ENCODE measurements at places on chromosomes 12 and 14.

DNA sequence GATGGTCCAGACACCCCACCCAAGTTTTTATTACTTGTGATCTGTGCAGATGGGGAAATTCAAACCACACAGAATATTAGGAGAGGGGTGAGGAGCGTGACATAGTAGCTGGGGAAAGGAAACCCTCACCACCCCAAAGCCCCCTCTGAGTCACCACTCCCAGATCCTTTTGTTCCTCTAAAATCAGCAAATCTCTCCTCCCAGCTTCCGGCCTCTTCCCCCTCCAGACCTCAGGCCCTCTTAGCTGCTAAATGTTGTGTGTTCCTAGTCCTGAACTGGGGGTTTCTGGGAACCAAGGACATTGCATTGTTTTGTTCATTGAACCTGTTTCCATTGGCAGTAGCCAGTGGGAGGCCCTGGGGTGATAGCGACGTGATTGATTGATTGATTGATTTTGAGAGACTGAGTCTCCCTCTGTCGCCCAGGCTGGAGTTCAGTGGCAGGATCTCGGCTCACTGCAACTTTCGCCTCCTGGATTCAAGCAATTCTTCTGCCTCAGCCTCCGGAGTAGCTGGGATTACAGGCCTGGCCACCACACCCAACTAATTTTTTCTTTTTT is 5.9 kb upstream of the ORAI1 start:
- DNase-seq, result no peak

- no peak for DNase-seq
Measured at GRCh38 chr12:75939016-75939642, 92.4 kb downstream of the PHLDA1 start.

- no peak for DNase-seq
Measured at GRCh38 chr14:54207075-54207474, 189.7 kb upstream of the CDKN3 start.

GRCh38 chr14:37593511-37594237 is 1.4 kb downstream of the FOXA1 start:
- DNase-seq, result no peak

GRCh38 chr14:53217316-53217994 is 64.3 kb upstream of the DDHD1 start:
- DNase-seq, result peak; percentile 70

DNA sequence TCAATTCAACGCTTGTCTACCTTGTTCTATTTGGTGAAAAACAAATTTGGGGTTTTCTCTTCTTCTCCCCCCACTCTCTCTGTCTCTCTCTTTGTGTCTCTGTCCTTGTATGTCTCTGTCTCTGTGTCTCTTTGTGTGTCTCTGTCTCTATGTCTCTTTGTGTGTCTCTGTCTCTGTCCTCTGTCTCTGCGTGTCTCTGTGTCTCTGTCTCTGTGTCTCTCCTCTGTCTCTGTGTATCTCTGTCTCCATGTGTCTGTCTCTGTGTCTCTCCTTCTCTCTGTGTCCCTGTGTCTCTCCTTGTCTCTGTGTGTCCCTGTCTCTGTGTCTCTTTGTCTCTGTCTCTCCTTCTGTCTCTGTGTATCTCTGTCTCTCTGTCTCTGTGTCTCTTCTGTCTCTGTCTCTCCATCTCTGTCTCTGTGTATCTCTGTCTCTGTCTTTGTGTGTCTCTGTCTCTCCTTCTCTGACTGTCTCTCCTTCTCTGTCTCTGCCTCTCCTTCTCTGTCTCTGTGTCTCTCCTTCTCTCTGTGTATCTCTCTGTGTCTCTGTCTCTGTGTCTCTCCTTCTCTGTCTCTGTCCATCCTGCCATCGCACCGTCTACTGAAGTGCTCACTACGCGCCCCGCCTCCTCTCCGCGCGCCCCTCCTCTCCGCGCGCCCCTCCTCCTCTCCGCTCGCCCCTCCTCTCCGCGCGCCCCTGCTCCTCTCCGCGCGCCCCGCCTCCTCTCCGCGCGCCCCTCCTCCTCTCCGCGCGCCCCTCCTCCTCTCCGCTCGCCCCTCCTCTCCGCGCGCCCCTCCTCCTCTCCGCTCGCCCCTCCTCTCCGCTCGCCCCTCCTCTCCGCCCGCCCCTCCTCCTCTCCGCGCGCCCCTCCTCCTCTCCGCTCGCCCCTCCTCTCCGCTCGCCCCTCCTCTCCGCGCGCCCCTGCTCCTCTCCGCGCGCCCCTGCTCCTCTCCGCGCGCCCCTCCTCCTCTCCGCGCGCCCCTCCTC is 12.8 kb downstream of the LRCOL1 start:
- no peak for DNase-seq

DNA sequence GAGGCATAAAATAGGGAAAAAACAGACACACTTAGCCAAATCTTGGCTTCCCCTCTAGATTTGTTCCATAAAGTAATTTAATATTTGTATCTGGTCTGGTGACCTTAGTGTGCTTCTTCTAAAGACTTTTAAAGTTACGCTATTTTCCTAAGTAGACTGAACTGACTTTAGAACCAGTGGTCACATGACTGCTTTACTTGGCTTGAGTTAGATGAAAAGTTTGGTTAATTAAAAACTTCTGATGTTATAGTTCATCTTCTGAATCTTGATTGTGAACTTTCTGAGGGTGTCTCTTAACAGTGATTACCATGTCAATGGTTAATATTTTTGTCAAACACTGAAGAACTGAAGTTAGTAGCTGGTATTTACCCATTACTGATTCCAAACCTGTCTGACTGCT is 2.6 kb downstream of the BBS10 start:
- no peak for DNase-seq

GRCh38 chr14:50970886-50971781 is 26.9 kb upstream of the PYGL start:
- DNase-seq, result no peak

DNA sequence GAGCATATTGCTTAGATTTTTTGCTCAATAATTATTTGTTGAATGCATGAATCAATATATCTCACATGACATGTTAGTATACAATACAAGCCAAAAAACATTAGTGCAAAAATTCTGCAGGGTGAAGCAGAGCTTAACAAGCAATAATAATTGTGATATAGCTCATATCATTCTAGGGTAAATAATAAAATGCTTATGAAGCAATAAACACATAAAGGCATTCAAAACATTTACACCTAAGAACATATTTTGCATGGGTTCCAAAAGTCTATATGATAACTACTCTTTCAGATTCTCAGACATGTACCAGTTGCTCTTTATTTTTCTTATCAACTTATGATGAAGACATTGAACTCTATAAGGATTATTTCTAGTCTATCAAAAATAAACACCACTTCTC is 886.2 kb downstream of the TRHDE start:
- DNase-seq, result no peak

GRCh38 chr14:55381561-55381960 is 30.1 kb downstream of the ATG14 start:
- DNase-seq, result no peak

- DNase-seq, result no peak
Measured at GRCh38 chr14:92325835-92326234, 2.9 kb downstream of the SLC24A4 start.

DNA sequence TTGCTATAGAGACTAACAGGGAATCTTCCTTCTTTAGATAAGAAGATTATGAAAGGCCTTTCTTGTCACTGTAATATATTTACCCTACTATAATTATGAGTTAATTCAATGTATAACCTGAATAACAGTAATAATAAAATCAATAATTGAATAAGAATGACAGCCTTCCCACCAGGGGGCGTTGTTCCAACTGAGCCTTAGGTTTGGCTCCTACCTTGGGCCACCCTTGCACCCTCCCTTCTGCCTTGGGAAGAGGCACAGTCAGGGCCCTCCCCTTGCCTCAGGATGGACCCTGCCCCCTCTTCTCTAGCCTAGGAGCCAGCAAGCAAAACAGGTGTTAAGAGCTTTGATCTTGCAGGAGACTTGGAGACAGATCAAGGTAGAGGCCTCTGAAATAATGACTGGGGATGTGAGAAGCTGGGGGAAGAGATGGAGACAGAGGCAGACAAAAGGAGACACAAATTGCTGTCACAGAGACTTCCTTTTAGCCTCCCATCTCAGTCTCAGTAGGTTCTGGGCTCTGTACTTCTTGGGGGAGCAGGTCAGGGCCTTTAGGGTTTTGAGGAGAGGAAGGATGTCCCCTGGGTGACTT is 40.1 kb upstream of the CISTR start:
- peak; percentile 50 for DNase-seq

DNA sequence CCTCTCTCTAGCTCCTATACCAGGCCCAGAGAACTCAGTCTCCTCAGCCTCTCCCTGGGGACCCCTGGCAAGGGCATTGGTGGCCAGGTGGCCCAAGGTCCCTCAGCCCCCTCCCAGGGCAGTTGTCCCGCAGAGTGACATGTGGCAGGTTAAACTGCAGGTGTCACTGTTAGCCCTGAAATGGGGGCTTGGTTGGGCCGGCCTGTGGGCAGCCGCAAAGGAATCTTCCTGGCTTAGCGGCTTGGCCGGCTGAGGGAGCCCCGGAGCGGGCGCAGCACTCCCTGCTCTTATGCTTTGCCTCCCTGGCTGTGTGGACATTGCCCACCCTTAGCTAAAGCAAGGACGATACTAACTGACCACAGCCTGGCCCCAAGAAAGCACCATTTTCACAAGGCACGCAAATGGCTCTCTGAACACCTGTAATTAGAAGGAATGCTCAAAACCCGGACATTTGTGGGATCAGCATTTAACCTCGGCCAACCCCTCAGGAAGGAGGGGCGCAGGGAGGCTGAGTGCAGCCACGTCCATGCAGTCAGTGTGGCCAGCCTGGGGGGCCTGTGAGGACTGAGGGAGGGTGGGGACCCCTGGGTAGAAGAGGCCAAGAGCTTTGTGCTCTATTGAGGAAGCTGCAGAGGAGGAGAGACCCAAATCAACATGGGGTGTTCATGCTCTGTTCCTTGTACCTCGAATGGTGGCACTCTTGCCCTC is 82.2 kb downstream of the PAPOLA start:
- peak; percentile 51 for DNase-seq

- no peak for DNase-seq
Measured at GRCh38 chr12:118456741-118457140, 80.4 kb downstream of the SUDS3 start.

DNA sequence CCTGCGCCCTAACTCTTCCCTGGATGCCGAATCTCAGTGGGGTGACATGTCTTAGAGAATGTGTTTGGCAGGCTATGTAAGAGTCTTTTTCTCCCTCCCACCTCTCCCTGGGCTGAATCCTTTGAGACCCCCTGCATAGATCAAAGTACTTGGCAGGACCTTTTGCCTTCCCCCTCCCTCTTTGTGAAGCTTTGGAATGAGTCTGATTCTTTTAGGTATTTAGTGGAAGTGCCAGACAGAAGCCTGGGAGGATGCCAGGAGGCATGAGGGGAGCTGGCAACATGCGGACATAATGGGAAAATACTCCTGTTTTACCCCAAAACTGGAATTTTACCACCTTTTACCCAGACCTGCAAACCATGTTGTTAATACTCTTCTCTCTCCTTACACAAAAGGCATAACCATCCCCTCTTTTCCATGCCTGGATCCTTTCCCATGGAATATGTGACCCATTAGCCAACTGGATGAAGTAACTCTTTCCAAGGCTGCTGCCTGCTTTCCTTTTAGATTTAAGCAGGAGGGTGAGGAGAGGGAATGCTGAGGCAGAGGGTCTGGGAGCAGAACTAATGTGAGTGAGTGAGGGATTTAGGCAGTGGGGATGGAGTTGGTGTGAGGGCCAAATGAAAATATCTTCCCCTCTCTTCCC is 41.7 kb downstream of the TTLL5 start:
- no peak for DNase-seq

DNA sequence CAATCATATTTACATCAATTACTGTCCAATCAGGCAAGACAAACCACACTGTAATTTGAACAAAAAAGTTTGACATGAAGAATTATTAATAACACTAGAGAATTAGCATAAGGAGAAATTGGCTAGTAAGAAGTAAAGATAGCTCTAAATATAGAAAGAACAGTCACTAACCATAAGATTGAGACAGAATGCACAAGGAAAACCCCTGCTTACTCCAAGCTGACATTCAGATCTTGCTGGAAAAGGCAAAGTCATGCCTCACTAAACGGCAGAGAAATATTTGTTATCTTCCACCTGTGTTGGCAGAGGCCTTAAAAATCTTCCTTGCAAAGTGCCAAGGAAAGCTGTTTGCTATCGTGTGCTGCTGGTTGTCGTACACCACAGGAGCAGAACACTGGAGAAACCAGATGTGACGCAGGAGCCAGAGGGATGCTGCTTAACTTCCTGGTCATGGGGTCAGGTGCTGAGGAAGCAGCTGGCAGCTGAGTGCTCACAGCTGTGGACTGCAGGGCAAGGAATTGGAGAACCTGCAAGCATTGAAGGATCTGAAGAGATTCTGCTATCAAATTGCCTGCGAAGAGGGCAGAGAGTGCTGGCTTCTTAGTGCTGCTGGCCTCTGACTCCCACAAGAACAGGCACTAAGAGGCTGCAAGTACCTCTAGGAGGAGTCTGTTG is 1323.3 kb downstream of the LRFN5 start:
- DNase-seq, result no peak

- no peak for DNase-seq
Measured at GRCh38 chr12:64560396-64561301, 49.6 kb upstream of the RASSF3 start.

GRCh38 chr12:120886199-120887018 is 17.7 kb downstream of the SPPL3 start:
- no peak for DNase-seq

- peak; percentile 77 for DNase-seq
Measured at GRCh38 chr14:89027097-89027740, 202.8 kb downstream of the TTC8 start.

DNA sequence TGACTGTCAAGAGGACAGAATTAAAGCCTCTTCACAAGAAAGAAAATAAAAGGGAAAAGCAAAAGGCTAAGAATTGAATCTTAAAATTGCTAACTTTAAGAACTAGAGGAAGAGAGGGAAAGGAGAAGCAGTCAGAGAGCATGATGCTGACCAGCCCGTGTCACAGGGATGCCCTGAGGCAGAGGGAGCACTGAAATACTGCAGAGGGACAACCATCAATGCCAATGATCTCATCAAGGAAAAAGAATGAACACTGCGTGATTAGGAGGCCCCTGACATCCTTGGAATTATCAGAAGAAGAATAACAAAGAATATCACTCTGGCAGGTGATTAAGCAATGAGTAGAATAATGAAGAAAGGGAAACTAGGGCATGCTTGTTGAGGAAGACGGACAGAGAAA is 252.2 kb upstream of the GRIP1 start:
- DNase-seq, result no peak

GRCh38 chr12:31444736-31445135 is 118.8 kb upstream of the SINHCAF start:
- no peak for DNase-seq

GRCh38 chr14:49494836-49495235 is 91.3 kb downstream of the RPS29 start:
- DNase-seq, result no peak

GRCh38 chr12:86194721-86195120 is 61.5 kb downstream of the MGAT4C start:
- DNase-seq, result no peak

GRCh38 chr12:119721306-119721705 is 53.4 kb downstream of the PRKAB1 start:
- no peak for DNase-seq
